ENCODE measurements at places on chromosomes 3 and 15.

GRCh38 chr3:41700155-41700554 is 261.7 kb downstream of the ULK4 start:
- no peak for DNase-seq

- DNase-seq: no peak
These were observed 1.0 kb downstream of the ANP32A start for GRCh38 chr15:68819495-68820294.

DNA sequence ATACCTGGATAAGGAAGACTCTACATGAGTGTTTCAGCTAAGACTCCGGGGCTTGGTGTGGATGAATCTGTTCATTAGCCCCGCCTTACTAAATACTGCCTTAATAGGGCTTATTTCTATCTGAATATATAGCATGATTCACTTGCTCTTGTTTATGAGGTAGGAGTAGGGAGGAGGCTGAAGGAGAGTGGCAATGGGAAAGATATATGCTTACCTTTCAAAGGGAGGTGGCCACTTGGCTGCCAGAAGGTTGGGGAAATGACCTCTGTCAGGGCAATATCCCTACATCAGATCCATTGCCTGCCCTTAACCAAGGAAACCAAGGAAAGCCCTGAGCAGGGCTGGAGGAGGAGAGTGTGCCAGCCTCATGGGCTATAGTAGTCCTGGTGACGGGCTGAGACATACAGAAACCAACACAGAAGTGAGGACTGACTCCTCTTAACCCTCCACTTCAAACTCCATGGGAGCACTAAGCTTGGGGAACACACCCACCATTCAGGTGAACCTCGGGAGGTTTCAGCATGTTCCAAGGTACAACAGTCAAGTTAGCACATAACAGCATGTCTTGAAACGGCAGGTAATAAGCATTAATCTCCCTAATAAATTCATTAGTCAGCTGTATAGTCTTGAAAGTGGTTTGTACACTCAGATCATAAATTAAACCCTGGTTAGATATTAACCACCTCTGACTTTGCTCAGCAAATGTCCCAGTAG is 80.1 kb downstream of the EOMES start:
- no peak for DNase-seq

DNA sequence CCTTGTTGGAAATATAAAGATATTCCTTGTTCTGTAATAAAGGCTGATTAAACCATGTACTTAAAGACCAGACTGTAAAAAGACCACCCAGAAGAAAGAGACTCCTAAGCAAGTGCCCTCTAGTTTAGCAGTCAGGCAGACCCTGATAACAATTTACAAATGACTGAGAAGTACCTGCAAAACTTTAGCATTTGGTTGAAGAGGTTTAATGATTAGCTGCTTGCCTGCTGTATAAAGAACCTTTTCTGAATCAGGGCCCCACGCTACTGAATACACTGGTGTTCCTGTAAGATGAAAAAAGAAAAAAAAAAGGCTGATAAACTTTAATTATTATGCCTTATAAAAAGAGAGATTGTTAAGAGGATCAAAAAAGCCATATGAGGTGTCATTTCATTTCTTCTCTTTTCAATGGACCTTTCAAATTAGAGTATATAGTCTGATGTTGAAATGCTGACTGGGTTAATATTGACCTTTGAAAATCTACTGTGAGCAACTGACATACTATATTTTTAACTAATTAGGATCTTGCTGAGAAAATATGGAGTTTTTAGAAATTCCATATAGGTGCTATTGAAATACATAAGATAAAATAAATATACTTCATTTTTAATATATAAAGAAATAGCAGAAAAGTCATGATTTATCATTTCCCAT is 33.0 kb downstream of the IFT80 start:
- DNase-seq: no peak

- no peak for DNase-seq
These were observed 129.1 kb downstream of the GLDN start for GRCh38 chr15:51470512-51470911.

DNA sequence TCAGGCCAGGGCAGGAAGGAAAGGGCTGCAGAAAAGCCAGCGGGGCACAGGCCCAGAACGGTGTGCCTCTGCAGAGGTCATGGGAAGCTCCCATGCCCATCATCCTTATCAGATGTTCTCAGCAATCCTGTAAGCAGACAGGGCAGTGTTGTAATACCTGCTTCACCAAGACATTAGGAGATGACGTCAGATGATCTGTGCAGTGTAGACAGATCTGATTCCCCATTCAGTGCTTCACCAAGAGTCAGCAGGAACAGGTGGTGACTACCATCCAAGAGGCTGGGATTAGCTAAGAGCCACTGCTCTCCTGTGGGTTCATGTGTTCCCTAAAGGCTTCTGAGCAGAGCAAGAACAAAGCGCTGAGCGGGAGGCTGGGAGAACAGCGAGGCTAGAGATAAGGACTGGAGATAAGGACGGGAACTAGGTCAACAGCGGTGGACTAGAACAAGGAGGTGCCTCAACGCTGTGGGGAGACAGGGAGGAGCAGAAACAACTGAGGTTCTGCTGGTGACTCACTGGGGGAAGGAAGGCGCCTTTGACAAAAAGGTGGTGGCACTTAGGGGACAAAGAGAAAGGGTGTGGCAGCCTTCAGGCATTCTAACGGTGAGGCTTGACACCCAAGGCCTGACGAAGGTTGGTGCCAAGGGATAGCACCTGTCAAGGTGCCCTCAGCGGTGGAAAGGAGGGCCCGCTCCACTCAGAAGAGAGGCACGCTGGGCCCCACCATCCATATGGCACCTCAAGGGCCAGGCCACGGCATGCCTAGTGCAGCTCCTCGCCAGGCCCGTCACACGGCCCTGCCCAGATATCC is 28.4 kb downstream of the CCDC12 start:
- DNase-seq: peak; percentile 56

GRCh38 chr3:123067689-123068600 is 1.1 kb downstream of the PDIA5 start:
- peak; percentile 15 for DNase-seq

GRCh38 chr15:63363292-63363691 is 18.4 kb downstream of the CA12 start:
- DNase-seq: no peak

GRCh38 chr3:28252001-28252431 is 10.6 kb downstream of the CMC1 start:
- DNase-seq: no peak

All from stimulated activated CD8-positive, alpha-beta memory T cell treated with anti-CD3 and anti-CD28 coated beads, Interleukin-4, amount 100 ng/mL, for 4 hours (primary cell).